ENCODE measurements at places on chromosomes 3 and 15.

DNA sequence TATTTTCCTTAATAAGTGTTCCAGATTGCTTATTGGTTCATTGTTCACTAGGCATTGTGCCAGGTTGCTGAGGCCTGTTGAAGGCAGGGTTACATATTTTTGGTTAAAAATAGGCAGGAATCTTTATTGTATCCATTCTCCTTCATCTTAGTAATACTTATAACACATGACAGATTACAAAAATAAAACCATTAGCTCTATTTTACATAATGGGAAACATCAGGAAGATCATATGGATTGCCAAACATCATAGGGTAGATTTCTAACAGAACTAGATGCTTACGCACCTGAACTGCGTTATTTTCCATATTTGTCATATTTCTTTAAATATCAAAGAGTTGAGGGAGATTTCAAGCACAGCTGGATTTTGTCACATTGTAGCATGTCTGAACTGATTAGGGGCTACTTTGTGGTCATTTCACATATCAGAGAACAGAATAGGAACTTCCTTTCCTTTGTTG is 462.9 kb upstream of the SGO1 start:
- DNase-seq: no peak

GRCh38 chr15:72229076-72229946 is 1.7 kb downstream of the PKM start:
- peak; percentile 16 for DNase-seq

- DNase-seq: no peak
Observed at GRCh38 chr3:183962807-183963206, 54.9 kb downstream of the ABCC5 start.

DNA sequence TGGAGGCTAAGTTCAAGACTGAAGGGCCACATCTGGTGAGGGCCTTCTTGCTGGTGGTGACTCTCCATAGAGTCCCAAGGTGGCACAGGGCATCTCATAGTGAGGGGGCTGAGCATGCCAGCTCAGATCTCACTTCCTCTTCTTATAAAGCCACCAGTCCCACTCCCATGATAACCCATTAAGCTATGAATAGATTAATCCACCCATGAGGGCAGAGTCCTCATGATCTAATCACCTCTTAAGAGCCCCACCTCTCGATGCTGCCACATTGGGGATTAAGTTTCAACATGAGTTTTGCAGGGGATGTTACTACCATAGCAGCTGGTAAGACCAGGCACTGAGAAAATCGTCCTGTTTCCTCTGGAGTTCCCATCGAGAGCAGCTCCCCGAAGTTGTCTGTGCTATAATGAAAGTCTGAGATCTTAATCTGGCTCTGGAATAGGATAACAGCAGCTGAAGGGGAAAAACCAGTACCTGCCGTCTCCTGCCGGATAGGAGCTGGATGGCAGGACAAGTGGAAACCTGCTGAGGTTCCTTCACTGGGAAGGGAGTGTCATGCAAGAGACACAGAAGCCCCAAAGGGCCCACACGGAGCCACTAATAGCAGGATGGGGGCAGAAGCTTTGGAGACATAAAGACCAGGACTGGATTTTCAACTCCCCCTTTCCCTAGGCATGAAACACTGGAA is 79.5 kb upstream of the EPHB3 start:
- no peak for DNase-seq

- DNase-seq: no peak
Observed at GRCh38 chr3:3589715-3590130, 209.5 kb upstream of the LRRN1 start.

DNA sequence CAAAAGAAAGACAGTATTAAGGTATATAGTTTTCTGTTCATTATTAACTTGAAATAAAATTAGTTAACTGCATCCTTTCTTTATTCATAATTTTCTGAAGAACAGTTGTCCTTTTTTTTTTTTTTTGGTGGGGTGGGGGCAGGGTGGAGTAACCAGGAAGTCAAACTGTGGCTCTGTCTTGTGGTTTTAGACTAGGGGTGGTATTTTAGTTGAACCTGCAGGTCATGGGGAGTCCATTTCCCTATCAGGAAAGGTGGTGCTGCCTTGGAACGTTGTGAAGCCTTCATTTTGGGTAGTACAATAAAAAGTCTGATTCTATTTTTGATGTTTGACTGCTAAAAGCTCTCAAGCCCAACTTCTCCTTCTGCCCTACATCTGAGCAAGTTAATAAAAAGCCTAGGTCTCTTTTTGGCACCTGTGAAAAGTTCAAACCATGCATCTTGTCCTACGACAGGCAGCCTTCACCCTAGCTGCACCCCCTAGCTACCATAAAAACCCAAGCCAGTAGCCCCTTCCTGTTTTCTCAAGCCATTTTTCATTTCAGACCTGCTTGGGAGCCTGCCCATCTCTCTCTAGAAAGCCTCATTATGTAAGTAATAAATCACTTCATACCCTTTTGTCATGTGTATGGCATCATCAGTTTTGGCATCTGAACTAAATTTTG is 31.2 kb upstream of the RIOX2 start:
- DNase-seq: no peak

DNA sequence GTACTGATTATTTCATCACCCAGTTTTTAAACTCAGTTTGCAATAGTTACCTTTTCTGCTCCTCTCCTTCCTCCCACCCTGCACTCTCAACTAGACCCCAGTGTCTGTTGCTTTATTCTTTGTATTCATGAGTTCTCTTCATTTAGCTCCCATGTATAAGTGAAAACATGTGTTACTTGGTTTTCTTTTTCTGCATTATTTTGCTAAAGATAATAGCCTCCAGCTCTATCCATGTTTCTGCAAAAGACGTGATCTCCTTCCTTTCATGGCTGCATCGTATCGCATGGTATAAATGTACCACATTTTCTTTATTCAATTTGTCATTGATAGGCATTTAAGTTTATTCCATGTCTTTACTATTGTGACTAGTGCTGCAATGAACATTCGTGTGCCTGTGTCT is 79.0 kb downstream of the NAALADL2 start:
- DNase-seq: no peak

DNA sequence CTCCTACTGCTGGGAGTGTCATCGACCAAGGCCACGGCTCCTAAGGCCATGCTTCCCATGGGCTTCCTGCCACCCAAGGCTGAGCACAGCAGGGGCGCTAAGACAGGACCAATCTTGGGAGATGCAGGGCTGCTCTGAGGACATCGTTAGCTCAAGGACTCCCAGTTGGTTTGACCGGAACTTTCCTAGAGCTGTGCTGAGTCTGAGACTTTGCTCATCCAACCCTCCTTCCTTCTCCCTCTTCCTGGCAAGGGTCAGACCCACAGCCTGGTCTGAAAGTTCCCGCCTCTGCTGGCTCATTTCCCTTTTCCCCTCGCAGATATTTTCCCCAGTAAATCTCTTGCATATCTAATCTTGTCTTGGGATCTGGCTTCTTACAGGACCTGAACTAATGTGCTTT is 57.2 kb downstream of the EPHB3 start:
- no peak for DNase-seq

GRCh38 chr3:64916937-64917336 is 229.1 kb upstream of the ADAMTS9 start:
- no peak for DNase-seq

GRCh38 chr3:78970656-78971055 is 797.1 kb downstream of the ROBO1 start:
- DNase-seq: no peak

DNA sequence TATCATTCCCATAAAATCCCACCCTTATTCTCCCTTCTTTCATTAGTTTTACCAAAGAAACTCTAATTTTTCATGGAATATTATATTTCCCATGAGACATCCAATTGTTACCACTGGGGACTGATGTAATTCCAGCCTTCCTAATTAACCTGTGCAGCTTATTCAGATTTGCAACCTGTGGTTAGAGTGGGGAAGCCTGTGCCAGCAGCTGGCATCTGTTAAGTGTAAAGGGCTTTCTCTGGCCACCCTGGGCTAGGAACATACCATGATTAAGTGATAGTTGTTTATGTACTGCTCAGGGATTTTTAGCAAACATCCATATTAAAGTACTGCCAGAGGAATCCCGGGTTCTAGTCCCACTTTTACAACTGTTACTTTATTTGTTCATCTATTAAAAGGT is 78.2 kb downstream of the TPRG1 start:
- peak; percentile 84 for DNase-seq

DNA sequence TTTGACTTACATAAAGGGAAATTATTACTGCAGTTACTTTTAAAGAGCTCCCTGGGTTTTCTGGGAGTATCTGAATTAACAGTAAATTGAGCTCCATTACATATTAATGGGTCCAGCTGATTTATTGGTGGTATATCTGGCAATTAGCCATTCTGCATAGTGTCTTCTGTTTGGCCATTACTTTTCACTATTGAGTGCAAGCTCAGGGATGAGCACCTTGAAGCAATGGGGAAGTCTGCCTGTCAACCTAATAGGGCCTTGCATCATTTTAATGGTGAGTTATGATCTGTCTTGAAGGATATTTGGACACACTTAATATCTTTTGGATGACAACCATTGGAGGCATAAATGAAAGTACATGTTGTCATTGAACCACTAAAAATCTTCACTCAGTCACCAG is 73.8 kb downstream of the MFSD1 start:
- DNase-seq: no peak

GRCh38 chr3:158169091-158169491 is 59.2 kb downstream of the RSRC1 start:
- DNase-seq: no peak

- DNase-seq: no peak
Observed at GRCh38 chr3:126716057-126716456, 12.0 kb downstream of the CHCHD6 start.

- no peak for DNase-seq
Observed at GRCh38 chr15:60130398-60130797, 126.3 kb downstream of the FOXB1 start.

- no peak for DNase-seq
Observed at GRCh38 chr15:35309886-35310285, 224.8 kb upstream of the NANOGP8 start.

GRCh38 chr3:133393691-133394474 is 6.0 kb upstream of the BFSP2 start:
- no peak for DNase-seq

DNA sequence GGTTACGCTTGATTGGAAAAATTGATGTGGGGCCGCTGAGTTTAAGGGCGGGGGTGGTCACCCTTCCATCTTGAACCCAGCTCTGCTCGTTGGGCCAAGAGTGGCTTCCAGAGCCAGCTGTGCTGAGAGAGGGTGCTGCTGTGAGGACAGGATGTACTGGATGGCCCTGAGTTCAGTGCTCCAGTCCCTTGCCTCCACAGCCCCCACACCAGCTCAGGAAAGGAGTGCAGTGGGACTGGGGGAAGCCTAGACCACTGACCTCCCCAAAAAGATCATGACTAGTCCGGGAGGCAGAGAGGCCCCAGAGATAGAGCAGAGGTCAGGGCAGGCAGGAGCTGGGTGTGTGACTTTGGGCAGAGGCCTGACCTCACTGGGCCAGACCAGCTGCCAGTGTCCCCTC is 4.0 kb upstream of the PTH1R start:
- no peak for DNase-seq

DNA sequence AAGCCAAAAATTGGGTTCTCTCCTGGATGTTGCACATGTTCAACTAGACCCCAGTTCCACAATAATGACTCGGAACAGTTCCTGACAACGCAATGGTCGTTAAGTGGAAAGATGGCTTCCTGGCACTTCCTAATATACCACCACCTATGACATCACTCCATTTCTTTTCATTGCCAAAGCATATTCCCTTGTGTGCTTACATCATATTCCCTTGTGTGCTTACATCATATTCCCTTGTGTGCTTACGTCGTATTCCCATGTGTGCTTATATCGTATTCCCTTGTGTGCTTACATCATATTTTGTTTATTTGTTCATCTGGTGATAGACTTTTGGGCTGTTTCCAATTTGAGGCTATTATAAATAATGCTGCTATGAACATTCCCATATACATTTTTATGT is 39.2 kb downstream of the TFRC start:
- no peak for DNase-seq

GRCh38 chr3:179149406-179149867 is 1.3 kb downstream of the PIK3CA start:
- no peak for DNase-seq

GRCh38 chr3:45273681-45274515 is 47.8 kb upstream of the TMEM158 start:
- DNase-seq: no peak

GRCh38 chr15:50939911-50940310 is 31.4 kb downstream of the AP4E1 start:
- no peak for DNase-seq

GRCh38 chr15:74461847-74462511 is 1.0 kb upstream of the UBL7 start:
- no peak for DNase-seq

DNA sequence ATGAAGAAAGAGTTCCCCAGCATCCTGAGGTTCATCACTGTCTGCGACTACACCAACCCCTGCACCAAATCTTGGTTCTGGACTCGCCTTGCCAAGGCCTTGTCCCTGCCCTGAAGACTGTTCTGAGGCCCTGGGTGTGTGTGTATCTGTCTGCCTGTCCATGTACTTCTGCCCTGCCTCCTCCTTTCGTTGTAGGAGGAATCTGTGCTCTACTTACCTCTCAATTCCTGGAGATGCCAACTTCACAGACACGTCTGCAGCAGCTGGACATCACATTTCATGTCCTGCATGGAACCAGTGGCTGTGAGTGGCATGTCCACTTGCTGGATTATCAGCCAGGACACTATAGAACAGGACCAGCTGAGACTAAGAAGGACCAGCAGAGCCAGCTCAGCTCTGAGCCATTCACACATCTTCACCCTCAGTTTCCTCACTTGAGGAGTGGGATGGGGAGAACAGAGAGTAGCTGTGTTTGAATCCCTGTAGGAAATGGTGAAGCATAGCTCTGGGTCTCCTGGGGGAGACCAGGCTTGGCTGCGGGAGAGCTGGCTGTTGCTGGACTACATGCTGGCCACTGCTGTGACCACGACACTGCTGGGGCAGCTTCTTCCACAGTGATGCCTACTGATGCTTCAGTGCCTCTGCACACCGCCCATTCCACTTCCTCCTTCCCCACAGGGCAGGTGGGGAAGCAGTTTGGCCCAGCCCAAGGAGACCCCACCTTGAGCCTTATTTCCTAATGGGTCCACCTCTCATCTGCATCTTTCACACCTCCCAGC is 2.9 kb downstream of the MYD88 start:
- DNase-seq: no peak

DNA sequence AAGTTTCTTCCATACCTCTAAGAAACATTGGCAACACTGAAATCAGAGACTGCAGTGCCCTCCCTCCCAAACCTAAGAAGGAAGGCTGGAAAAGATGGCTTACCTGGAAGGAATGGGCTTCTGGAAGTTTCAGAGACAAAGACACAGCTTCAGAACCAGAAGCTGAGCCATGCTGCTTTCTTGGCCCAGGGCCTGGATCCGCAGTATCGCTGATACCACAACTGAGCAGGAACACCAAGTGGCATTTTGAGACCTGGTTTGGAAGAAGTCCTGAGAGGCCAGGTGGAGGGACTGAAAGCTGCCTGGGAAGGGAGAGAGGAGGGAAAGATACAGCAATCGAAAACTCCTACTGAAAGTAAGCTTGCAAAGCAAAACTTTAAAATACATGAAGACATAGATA is 19.8 kb downstream of the GPR160 start:
- DNase-seq: no peak

- no peak for DNase-seq
Observed at GRCh38 chr15:62994439-62994838, 48.1 kb upstream of the TPM1 start.
